Mesenteric fat pad (tissue), 1 donor: ENCODE measurements at places on chromosomes 12 and 14.

GRCh38 chr12:50297027-50297426 lies 13.7 kb upstream of the LIMA1 start:
- DNase-seq = no peak

DNA sequence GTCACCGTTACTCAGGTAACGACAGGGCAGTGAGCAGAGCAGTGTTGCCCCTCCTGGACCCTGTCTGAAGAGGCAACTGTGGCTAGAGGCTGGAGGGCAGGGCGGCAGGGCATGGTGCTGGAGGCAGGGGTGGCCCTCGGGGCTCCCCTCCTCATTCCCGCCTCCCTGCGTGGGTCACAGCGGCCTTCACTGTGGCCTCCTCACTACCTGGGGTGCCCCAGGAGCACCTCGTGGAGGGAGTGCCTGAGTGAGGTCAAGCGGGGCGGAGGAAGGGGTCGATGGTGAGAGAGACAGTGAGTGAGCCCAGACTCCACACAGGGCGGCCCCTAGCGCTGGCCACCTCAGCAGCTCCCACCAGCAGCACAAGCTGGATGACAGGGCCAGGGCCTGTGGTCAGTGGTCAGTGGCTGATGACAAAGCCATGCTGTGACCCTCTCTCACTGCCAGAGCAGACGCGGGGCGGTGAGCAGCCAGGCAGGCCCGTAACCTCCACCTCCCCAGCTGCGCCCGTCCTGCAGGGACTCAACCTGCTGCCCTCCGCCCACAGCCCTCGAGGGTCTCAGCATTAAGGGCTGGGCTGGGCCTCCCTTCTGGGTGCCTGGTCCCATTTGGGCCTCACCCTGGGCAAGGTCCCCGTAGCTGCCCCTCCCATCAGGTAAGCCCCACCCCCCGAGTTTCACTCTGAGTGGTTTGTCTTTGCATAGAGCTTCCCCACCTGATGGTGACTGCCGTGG lies 17.8 kb downstream of the GPR132 start:
- DNase-seq = no peak

- no peak for DNase-seq
These were observed 1.2 kb upstream of the ARL6IP4 start for GRCh38 chr12:122979001-122979907.

GRCh38 chr12:105481392-105482300 lies 151.2 kb downstream of the C12orf75 start:
- DNase-seq = no peak

DNA sequence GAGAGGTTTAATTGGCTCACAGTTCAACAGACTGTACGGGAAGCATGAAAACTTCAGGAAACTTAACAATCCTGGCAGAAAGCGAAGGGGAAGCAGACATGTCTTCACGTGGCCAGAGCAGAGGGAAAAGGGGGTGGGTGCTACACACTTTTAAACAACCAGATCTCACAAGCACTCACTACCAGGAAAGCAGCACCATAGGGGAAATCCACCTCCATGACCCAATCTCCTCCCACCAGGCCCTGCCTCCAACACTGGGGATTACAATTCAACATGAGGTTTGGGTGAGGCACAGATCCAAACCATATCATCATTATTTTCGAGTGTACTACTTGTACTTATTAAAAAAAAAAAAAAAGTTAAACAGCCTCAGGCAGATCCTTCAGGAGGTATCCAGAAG lies 29.9 kb downstream of the RXYLT1 start:
- no peak for DNase-seq
